Pancreas (tissue), 10 donors: ENCODE measurements at places on chromosomes 3 and 15. TPM values are rescaled to one million over a fixed set of nuclear protein-coding genes. Genes with fewer than 3 reads are reported as not detected.

ABHD17C gene
- 2.9 TPM for polyA plus RNA-seq

TGM4 gene
- polyA plus RNA-seq = not detected

TLR9 gene
- polyA plus RNA-seq = 0.27 TPM

ENTPD3 gene
- polyA plus RNA-seq = 27.8 TPM

ZSCAN2 gene
- polyA plus RNA-seq = 5.5 TPM

FHIT gene
- polyA plus RNA-seq = 4.8 TPM

CNBP gene
- 178 TPM for polyA plus RNA-seq

XIRP1 gene
- 0.14 TPM for polyA plus RNA-seq

TYRO3 gene
- 7.3 TPM for polyA plus RNA-seq

TIMMDC1 gene
- 28.9 TPM for polyA plus RNA-seq

PLA2G4F gene
- polyA plus RNA-seq = 0.91 TPM

CYP11A1 gene
- polyA plus RNA-seq = 0.11 TPM

LRRC2 gene
- polyA plus RNA-seq = 0.85 TPM

DENND6A gene
- 3.3 TPM for polyA plus RNA-seq

TTBK2 gene
- polyA plus RNA-seq = 1.7 TPM

RTP1 gene
- not detected for polyA plus RNA-seq

TRH gene
- not detected for polyA plus RNA-seq

PEX5L gene
- 7.3 TPM for polyA plus RNA-seq

GP5 gene
- polyA plus RNA-seq = not detected

FURIN gene
- polyA plus RNA-seq = 67.7 TPM

GNAT1 gene
- not detected for polyA plus RNA-seq

ATP13A5 gene
- polyA plus RNA-seq = 0.38 TPM

SAMMSON gene
- polyA plus RNA-seq = not detected

SLC27A2 gene
- 2.3 TPM for polyA plus RNA-seq

SELENOS gene
- polyA plus RNA-seq = 72.7 TPM

GOLGA8K gene
- 0.23 TPM for polyA plus RNA-seq

ZNF660 gene
- 0.76 TPM for polyA plus RNA-seq

TMEM40 gene
- polyA plus RNA-seq = 0.38 TPM

FAM81A gene
- polyA plus RNA-seq = 0.34 TPM

RTP3 gene
- polyA plus RNA-seq = not detected

VIPR1 gene
- 3.4 TPM for polyA plus RNA-seq

CCDC191 gene
- polyA plus RNA-seq = 8.7 TPM

CTXND1 gene
- 1.4 TPM for polyA plus RNA-seq

GOLGA8J gene
- polyA plus RNA-seq = not detected

ABHD6 gene
- polyA plus RNA-seq = 2.1 TPM

ZKSCAN7 gene
- polyA plus RNA-seq = 2.4 TPM

ADAMTS17 gene
- polyA plus RNA-seq = 10.6 TPM

SNX33 gene
- polyA plus RNA-seq = 13.2 TPM

HACD3 gene
- 28.8 TPM for polyA plus RNA-seq

NR1I2 gene
- polyA plus RNA-seq = 0.30 TPM

C3orf85 gene
- not detected for polyA plus RNA-seq

USP4 gene
- polyA plus RNA-seq = 35.0 TPM

TRIM42 gene
- polyA plus RNA-seq = not detected

BCHE gene
- polyA plus RNA-seq = 1.4 TPM

LYZL4 gene
- polyA plus RNA-seq = not detected

THAP10 gene
- polyA plus RNA-seq = 2.6 TPM

SYNM gene
- polyA plus RNA-seq = 3.3 TPM

CD200 gene
- polyA plus RNA-seq = 22.2 TPM

NOX5 gene
- 0.26 TPM for polyA plus RNA-seq

ACTRT3 gene
- polyA plus RNA-seq = 0.49 TPM

GJD2 gene
- polyA plus RNA-seq = 25.5 TPM

GPR176 gene
- polyA plus RNA-seq = 1.1 TPM
